ENCODE measurements at places on chromosomes 12 and 14. TPM values are rescaled to one million over a fixed set of nuclear protein-coding genes. Genes with fewer than 3 reads are reported as not detected.

Gene NEMF
- total RNA-seq, result 67.7 TPM

Gene SCFD1
- total RNA-seq, result 28.8 TPM

Gene ACRBP
- 0.71 TPM for total RNA-seq

Gene RBM23
- 83.3 TPM for total RNA-seq

Gene OTX2
- not detected for total RNA-seq

Gene ZNF891
- 0.55 TPM for total RNA-seq

Gene CHMP4A
- 17.2 TPM for total RNA-seq

Gene TAS2R9
- total RNA-seq, result not detected

Measured in gastrocnemius medialis (tissue), 4 donors.